RPMI7951 (cell line): ENCODE measurements at places on chromosomes 3 and 15. TPM values are rescaled to one million over a fixed set of nuclear protein-coding genes. Genes with fewer than 3 reads are reported as not detected.

DNA sequence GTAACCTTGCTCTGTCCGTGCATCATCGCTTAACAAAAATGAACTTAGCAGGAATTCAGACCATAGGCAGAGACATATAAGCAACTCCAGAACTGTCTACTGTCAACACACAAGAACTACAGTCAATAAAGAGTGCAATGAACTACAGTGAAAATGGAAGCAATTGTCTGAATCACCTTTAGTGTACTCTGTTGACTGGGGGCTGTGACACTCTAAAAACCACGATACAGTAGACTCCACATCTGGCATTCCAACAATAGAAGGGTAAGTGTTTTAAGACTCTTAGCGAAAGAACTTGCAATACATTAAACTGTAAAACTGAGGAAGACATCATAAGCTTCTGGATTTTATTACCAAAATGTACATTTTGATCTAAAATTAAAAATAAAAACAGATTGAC, 347.3 kb downstream of the ZBTB20 start:
- peak; percentile 34 for DNase-seq

- DNase-seq, result peak; percentile 75
These were observed at the start of gene ADAMTS7 for GRCh38 chr15:78811124-78811824. ADAMTS7 (minus strand) TSS chr15:78811464; CDS start chr15:78811220, 244 bp downstream.

DNA sequence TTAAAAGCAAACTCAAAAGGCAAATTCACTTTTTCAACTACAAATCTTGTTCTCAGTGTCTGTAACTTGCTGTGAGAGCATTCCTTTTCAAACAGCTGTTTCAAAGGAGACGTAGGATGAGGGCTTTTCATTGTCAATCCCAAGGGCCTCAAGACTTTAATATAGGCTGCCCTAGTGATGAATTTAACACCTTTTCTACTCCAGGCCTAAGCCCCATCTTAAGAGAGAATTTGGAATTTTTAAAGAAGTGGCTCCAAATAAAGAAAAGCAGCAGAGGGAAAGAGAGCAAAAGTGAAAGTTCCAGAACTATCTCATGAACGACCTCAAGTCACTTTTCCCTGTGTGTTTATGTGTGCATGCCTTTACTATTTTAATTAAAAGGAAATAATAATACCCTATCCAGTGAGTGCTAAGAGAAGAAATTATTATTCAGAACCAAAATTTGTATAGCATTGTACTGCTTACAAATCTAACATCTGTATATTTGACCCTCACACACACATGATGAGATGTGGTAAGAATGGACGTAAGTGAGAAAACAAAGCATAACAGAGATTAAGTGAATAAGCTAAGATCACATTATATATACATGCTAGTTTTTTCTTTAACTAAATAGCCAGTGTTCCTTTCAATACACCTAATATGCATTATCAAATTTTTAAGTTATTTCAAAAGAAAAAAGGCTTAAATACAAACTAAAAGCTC, 196.4 kb downstream of the VGLL3 start:
- DNase-seq, result peak; percentile 13

DNA sequence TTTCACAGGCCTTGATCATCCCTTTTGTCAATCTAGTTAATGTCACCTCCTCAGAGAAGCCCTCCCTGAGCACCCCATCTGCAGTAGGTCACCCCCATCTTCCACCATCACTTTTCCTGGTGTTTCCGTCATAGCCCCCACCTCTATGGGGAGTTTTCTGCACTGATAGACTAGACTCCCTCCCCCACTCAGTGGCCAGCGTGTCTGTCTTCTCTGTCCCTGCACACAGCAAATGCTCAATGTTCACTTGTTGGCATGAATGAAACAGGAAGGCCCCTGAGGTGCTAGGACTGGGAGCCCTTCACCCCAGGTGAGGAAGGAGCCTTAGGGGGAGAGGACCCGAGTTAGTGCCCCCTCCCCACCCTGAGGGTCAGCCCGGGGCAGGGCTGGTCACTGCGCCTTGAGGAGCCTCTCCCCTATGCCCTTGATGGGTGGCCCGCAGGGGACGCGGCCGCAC, 15.8 kb upstream of the FANCD2 start:
- no peak for DNase-seq

Gene MITF
- 4.0 and 4.3 TPM in 2 replicates for total RNA-seq

Gene PPARG
- 7.8 and 8.1 TPM in 2 replicates for total RNA-seq
